ENCODE measurements at places on chromosomes 7 and 10.

GRCh38 chr7:98810153-98810802, 59.5 kb downstream of the TMEM130 start:
- DNase-seq: no peak

DNA sequence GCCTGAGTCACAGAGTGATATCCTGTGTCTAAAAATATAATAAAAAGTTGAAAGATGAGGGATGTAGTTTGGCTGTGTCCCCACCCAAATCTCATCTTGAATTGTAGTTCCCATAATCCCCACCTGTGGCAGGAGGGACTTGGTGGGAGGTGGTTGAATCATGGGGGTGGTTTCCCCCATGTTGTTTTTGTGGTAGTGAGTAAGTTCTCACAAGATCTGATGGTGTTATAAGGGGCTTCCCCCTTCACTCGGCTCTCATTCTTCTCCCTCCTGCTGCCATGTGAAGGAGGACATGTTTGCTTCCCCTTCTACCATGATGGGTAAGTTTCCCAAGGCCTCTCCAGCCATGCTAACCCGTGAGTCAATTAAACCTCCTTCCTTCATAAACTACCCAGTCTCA, 25.1 kb upstream of the UBE3C start:
- DNase-seq: no peak

DNA sequence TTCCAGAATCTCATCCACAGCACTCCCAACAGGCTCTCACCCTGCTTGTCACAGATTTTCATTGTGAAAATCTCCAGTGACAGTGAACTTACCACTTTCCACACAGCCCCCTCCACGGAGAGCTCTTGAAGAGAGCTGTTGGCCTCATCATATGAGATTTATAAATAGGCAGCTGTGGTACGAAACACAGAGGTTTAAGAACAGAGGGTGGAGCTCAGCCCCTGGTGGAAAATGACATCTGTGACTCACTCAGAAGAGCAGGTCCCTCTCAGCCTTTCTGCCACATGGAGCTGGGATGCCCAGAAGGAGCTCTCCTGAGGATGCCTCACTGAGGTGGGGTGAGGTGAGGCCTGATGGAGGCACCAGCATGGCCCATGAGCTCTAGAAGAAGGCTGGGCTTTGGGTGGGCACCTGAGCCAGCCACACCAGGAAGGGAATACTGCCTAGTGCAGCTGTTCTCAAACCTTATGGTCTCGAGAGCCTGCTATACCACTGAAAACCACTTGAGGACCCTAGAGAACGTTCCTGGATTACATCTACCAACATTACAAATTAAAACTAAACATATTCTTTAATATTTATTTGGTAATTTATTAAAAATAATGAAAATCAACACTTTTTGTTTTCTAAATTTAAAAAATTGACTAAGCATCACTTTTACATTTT, 25.8 kb upstream of the EEPD1 start:
- DNase-seq: no peak

- DNase-seq: no peak
Measured at GRCh38 chr10:120555436-120555835, 98.4 kb downstream of the PLPP4 start.

DNA sequence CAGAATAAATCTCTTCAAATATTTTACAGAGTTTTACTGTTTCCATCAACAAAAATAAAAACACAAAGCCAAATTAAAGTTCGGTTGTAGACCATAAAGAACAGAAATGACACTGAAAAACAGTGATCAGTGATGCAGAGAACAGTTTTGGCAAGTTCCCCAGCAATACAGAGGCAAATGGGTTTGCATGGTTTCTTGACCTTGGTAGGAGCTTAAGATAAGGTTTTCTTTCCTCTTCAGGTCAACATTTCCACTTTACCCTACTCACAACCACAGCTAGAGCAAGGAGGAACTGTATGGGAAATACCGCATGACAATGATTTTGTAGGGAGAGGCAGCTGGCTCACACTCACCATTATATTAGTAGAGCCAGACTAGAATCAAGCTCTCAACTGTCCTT, 199.5 kb downstream of the SH2D4B start:
- DNase-seq: no peak

DNA sequence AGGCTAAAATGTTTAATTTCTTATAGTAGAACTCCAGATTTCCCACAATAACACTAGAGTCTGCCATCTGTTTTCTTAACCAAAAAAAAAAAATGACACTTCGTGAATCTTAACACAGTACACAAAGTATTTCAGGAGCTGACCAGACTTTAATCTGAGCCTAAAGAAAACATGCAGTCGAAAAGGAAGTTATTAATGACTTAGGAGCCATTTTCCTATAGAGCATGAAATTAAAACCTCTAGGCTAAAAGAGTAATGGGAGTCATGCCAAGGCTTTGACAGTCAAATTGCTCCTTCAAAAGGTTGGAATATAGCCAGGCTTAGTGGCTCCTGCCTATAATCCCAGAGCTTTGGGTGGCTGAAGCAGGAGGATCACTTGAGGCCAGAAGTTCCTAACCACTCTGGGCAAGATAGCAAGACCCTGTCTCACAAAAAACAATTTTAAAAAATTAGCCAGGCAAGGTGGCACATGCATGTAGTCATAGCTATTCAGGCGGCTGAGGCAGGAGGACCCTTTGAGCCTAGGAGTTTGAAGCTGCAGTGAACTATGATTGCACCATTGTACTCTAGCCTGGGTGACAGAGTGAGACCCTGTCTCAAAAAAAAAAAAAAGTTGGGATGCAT, 13.6 kb downstream of the MICU1 start:
- no peak for DNase-seq

GRCh38 chr10:119253433-119254174, 46.2 kb downstream of the GRK5 start:
- DNase-seq: no peak

DNA sequence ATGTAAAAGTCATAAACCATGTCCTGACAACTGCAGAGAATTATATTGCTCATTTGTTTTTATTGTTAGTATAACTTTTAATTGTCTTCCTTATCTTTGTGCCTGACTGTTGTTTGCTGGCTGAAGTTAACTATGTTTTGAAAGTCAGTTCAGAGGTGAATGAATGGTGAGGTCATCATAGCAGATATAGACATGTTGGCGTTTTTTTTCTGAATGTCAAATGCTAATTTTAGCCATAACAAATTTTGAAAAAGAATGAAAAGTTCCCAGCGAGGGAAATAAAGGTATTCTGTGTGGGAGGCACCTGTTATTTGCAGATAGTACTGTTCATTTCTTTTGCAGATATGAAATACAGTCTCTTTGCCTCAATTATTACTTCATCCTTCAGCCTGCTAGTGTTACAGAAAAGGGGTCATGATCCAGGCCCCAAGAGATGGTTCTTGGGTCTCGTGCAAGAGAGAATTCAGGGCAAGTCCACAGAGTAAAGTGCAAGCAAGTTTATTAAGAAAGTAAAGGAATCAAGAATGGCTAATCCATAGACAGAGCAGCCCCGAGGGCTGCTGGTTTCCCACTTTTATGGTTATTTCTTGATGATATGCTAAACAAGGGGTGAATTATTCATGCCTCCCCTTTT, 96.5 kb downstream of the CAMK1D start:
- DNase-seq: no peak

DNA sequence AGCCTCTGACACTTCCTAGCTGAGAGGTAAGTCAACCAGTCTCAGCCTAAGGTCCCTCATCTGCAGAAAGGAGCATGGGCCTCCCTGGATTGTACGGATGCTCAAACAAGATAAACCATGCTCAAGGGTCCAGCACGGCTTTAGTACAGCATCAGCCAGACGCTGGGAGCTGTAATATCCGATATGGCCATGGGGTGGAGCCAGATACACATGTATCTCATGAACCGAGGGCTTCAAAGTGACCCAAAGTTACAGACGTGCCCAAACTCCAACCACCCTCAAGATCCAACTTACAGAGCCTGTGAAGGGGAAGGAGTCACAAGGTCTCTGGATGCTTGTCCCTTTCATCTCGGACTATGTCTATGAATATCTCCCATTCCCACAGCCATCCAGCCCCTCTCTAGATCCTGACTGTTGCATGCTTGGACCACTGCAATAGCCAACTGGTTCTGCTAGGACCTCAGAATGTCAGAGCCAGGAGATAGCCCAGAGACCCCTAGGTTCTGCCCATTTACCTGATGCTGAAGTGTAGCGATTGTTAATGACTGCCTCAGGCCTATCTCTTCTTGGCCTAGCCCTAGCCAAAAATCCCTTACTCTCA, 142.4 kb downstream of the SH3PXD2A start:
- DNase-seq: peak; percentile 50

DNA sequence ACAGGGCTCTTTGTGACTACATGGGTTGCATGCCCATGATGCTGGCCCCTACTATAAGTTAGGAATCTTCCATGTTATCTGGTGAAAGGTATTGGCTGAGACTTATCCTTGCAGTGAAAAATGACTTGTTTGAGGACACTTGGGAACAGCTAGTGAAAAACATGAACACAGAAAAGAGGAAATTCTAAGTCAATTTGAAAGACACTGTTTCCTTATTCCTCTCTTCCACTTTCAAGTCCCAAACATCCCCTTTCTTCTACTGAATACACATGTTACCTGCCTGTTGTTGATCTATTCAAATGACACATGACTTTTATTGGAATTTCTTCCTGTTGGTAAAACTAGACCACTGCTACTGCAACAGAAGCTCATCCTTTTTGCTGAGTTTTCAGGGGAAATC, 29.5 kb upstream of the PRKCQ start:
- DNase-seq: no peak

- DNase-seq: no peak
Measured at GRCh38 chr10:77922566-77923179, 3.9 kb downstream of the DLG5 start.

GRCh38 chr7:74498996-74499834, 45.5 kb downstream of the GTF2IRD1 start:
- no peak for DNase-seq

DNA sequence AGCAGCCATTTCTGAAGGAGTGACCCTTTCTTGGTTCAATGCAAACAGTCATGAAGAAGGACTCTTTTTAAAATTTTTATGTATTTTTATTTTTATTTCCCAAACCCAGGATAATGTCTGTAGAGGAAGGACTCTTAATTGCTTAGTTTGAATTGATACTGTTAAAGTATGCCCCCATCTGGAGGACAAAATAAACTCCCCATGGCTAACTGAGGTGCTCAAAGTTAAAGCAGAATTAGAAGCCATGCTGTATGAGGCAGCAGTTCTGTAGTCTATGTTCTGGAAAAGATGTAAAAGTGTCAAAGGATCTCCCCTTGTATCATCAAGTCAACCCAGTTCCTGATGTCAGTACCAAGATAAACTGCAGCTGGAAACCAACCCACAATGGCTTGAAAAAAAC, 617.9 kb upstream of the GRM3 start:
- DNase-seq: no peak

GRCh38 chr10:14010101-14010558, 320.6 kb downstream of the FRMD4A start:
- no peak for DNase-seq

- DNase-seq: peak; percentile 33
Measured at GRCh38 chr10:84256510-84257342, 11.9 kb downstream of the RGR start.

DNA sequence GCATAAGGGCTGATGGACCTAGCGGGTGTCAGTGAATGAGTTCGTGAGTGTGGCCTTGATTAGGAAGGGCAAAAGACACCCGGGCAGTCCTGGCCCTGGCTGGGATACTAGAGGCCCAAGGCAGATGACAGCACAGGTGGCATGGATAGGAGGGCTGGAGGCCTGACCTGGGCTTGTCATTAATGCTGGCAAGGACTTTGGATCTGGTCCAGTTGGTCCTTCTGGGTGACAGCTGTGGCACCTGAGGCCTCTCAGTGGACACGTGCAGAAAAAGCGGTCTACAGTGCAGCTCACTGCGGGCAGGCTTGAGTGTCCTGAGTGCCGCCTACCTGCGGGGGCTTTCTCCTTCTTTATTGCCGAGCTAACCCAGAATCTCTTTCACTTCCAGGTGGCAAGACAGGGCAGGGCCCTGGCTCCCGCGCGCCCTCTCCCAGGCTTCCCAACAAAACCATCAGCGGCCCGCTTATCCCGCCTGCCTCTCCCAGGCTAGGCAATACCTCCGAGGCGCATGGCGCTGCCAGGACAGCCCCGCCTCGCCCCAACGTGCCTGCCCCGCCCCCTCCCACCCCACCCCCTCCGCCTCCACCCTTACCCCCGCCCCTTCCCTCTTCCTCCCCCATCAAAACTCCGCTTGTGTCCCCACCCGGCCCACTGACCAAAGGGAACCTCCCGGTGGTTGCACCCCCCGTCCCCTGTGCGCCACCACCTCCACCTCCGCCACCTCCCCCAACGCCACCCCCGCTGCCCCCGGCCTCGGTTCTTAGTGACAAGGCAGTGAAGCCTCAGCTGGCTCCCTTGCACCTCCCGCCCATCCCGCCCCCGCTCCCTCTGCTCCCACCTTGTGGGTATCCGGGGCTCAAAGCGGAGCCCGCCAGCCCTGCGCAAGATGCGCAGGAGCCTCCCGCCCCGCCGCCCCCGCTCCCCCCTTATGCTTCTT, 77.4 kb downstream of the WIPF3 start:
- DNase-seq: no peak

DNA sequence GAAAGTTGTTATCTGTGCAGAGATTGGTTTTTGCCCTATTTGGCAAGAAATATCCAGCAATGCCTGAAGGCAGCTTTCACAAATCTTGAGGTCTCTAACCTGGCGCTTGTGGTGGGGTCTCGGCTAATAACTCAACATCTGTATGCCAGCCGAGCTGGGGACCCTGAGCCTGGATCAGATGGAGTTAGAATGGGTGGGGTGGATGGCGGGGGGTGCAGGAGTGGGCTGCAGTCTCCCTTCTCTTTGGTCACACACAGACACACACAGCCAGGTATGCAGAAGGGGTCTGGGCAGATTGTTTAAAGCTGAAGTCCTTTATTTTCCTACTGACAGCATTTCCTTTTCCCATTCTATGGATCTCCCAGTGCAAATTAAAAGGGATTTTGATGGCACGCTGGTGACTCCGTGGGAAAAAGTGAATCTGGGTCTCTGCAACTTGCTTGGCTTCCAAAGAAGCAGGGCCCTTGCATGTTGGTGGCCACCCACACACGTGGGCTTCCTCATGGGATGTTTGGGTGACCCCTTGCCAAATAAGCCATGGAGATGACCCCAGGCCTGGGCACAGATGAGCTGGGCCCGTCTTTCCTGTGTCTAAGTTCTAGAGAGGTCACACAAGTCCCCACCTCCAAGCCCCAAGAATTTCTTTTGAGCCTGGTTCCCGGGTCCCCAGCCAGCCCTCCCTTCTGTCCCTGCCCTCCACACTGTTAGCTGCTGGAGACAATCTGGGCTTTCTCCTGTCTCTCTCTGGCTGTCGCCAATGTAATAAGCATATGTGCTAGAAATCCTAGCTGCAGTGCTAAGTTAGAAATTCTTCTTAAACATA, 39.9 kb upstream of the EMX2 start:
- no peak for DNase-seq

DNA sequence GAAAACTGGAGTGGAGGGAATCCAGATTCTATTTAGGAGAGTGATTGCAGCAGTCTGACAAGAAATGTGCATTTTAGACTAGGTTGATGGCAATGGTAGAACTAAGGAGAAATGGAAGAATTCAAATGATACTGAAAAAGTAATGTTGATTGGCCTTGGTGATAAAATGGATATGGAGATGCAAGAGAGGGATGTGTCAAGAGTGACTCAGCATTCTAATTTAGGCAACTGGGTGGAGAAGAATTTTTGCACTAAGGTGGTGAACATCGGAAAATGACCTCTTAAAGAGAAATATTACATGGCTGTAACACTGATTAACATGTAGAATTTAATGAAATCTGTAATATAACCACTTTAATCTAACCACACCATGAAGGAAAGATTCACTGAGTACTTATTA, 806.5 kb downstream of the PHTF2 start:
- DNase-seq: no peak
